ENCODE measurements at places on chromosomes 7 and 10.

GRCh38 chr10:1601406-1601805, 135.9 kb downstream of the ADARB2 start:
- no peak for DNase-seq

- no peak for DNase-seq
Measured at GRCh38 chr10:86962136-86962980, 4.0 kb downstream of the SNCG start.

DNA sequence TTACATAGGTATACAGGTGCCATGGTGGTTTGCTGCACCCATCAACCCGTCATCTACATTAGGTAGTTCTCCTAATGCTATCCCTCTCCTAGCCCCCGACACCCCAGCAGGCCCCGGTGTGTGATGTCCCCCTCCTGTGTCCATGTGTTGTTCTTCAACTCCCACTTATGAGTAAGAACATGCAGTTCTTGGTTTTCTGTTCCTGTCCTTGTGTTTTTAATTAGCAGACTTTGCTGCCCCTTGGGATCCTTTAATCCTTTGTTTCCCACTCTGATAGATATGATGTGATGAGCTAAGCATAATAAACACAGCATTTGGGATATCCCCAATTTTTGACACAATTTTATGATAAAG, 71.1 kb upstream of the PALS2 start:
- DNase-seq, result no peak

DNA sequence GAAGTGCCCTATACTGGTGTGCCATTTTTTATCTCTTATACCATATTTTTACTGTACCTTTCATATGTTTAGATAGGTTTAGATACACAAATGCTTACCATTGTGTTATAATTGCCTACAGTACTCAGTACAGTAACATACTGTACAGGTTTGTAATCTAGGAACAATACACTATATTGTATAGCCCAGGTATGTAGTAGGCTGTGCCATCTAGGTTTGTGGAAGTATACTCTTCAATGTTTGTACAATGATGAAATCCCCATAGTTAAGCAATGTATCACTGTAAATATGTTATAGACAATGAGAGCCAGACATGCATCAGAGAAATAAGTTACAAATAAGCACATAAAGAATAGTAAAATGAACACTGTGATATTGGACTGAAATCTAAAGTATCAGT, 109.1 kb downstream of the IQUB start:
- DNase-seq, result no peak

DNA sequence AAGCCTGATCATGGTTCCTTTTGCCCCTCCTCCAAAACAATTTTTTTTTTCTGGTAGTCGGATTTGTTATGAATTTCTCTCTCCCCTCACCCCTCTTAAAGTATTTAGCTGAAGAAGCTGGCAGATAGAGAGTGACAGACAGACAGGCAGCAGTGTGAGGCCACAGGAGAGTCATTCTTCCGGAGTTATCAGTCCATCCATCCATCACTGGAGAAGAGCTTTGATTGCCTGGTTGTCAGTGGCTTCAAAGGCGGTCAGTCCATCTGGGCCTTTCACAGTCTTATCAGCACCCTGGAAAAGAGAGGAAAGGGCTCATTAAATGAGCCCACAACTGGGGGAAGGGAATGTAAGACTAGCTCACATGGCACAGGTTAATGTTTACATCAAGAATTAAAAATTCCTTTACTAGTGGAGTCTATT, 47.4 kb downstream of the MTPN start:
- DNase-seq, result no peak

- DNase-seq, result no peak
Measured at GRCh38 chr10:60908031-60908430, 36.0 kb downstream of the RHOBTB1 start.

DNA sequence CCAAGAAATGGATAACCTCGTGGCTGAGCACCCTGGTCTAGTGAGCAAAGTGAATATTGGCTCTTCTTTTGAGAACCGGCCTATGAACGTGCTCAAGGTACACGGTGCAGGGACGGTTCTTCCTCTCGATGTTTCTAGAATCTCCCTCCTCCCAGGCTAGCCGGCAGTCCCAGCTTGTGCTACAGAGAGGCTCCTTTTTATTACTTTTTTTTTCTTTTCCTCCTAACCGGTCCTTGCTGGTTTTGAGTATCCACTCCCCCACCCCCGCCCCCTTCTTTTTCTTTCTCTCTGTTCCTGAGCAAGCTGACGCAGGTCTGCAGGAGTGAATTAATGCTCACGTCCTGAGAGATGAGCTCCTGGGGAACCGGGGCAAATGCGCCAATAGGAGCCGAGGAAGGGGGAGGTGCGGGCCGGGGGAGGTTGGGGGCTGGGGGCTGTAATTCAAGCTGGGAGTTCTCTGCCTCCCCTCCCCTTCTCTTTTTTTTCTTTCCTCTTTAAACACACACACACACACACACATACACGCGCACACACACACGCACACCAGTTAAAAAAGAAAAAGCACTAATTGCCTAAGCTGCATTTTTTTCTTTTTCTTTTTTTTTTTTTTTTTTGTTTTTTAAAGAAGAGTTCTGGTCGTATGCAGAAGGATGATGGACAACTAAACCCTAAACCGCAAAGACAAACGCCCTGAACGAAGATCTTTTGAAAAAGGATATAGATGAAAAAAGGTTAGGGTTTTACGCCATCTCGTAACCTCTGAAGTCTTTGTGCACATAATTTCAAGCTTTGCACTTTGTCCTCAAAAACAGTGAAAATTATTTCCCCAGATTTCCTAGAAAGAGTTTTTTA, 6.6 kb downstream of the CPA2 start:
- DNase-seq, result peak; percentile 68

DNA sequence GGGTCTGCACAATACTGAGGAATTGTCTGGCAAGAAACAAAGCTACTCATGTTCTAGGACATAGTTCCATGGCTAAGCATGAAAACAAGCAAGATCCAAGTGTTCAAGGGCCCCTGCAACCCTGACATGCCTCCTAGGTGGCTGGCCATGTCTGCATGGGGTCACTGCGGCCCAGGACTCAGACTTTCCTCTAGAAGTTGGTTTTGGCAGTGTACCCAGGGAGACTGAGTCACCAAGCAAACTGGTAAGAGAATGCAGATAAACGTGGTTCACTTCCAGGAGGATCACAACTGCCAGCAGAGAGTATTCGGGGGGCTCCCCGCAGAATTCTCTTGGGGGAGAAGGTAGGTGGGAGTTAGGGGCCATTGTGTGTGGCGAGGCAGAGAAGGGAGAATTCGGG, 7.4 kb upstream of the PFKFB3 start:
- no peak for DNase-seq

DNA sequence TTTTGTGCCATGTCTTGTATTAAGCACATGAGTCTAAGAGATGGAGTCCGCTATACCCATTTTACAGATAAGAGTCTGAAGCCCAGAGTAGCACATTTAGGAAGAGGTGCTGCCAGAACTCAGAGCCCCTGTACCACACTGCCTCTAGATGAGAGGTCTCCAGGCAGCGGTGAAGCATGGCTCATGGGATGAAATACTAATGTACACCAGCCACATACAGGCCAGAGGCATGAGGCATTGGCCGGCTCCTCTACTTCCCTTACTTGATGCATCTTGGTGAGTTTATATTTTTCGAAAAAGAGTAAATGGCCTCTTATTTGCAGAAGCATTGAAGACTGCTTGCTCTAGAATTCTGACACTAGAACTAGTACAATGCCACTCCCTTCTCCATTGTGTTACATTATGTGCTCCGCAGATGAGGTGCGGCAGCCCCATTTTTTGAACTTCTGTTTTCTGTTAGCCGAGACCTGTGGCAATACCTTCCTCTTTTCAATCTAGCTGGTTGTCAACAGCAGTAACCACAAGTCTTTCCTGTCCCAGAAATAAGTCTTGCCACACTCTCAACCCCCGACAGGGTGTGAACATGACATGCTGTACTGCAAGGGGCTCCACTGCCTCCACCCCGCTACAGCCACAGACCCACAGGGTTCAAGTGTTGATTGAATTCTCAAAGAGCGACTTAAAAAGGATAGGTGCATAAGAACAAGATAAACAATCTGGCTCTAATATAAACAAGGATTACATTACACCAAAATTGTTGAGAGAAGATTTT, 145.3 kb downstream of the CELF2 start:
- DNase-seq, result no peak

GRCh38 chr7:38736138-38736537, 105.0 kb upstream of the AMPH start:
- DNase-seq, result no peak

DNA sequence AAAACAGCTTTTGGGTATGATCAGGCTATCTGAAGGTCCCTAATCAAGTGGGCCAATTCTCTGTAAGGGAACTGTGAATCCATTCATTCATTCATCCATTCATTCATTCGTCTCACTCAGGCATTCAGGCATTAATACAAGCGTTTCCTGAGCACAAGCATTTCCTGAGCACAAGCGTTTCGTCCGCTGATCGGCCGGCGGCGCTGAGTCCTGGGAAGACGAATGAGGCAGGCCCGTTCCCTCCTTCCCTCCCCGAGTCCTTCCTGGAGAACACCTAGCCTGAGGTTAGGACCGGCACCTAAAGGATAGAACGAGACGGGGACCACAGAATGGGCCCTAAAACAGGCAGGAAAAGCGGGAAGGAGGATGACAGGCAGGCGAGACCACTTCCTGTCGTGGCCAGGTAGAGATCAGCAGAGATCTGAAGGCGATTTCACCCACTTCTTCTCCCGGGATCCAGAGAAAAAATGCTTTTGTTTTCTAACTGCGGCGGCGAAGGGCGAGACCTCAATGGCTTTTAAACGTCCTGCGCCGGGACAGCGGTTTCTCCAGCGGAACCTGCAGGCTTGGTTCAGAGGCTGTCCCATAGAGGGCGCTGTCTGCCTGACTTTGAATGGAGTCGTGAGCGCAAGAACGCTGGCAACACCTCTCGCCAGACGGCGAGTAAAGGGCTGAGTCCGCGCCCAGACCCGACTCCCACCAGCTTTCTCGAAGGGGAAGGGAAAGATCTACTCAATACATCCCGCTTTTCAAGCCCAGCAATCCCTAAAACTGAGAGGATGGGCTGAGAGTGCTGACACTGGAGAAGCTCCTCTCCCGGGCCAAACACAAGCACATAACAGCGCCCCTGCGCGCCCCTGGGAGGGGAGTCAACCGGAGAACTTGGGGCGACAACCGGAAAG, 2.9 kb upstream of the HMX3 start:
- no peak for DNase-seq

- DNase-seq, result no peak
Measured at GRCh38 chr10:89002226-89002978, 11.8 kb downstream of the FAS start.

DNA sequence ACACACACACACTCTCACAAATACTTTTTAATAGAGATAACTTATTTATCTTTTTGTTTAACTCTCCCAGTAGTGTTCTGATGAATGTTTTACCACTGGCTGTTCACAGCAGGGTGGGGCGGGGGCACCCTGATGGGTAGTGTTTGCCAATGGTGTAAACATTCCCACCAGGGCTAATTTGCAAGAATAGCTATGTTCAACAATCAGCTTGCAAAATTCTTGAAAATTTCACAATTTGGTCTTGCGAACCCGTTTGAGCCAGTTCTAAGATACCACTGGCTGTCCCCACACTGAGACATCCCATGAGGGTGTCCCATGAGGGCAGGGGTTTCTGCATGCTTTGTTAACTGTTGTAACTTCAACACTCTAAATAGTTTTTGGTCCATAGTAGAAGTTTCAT, 348.5 kb downstream of the CXCL12 start:
- no peak for DNase-seq

GRCh38 chr10:43452356-43452914, 15.5 kb downstream of the ZNF487 start:
- no peak for DNase-seq

DNA sequence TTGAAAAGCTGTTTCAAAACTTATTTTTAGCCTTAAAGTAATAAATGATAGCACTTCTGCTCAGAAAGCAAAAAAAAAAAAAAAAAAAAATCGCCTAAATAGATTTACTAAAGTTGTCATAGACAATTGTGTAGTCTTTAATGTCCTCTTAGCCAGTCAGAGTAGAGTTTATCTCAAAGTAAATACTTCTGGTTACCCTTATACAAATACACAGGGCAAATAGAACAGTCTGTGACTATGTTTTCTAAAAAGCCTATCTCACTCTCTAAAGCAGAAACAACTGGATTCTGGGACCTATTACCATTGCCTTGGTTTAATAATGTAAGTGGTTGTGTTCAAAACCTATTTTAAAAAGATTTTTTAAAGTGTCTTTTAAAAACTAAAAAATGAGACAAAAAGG, 156.2 kb upstream of the THSD7A start:
- no peak for DNase-seq

- no peak for DNase-seq
Measured at GRCh38 chr7:101370836-101371235, 8.2 kb downstream of the COL26A1 start.

DNA sequence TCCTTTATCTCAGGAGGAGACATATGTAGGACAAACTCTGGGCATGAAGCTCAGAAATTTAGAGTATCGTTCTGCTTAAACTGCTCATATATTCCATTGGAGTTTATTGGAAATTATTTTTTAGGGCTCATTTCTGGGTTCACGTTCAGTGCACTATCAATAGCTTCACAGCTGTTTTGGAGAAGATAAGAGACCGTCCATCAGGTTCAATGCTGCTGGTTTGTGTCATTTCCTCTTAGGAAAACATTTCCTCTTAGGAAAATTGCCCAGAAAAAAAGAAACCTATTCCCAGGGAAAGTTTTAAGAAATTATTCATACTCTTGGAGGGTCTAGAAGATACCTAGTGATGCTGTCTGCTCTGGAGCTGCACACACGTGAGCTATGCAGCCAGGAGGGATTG, 691.7 kb downstream of the GRID1 start:
- DNase-seq, result no peak

- no peak for DNase-seq
Measured at GRCh38 chr10:34504534-34504933, 310.6 kb downstream of the PARD3 start.

GRCh38 chr10:98039690-98040381, 9.4 kb upstream of the CRTAC1 start:
- no peak for DNase-seq

- DNase-seq, result no peak
Measured at GRCh38 chr7:46157404-46157803, 236.3 kb upstream of the IGFBP3 start.

- no peak for DNase-seq
Measured at GRCh38 chr7:23967949-23968599, 258.1 kb downstream of the STK31 start.

GRCh38 chr7:122686360-122686878, 12.5 kb downstream of the RNF133 start:
- no peak for DNase-seq

Data from NCI-H1417 treated with DMSO at 0.1 percent for 48 hours (cell line).